ENCODE measurements at places on chromosomes 13 and 19.
A peak's percentile ranks its signal among the peaks of the same experiment; 100 is the strongest.

GRCh38 chr19:810883-811489 lies 10.8 kb downstream of the PLPPR3 start:
- no peak for DNase-seq

DNA sequence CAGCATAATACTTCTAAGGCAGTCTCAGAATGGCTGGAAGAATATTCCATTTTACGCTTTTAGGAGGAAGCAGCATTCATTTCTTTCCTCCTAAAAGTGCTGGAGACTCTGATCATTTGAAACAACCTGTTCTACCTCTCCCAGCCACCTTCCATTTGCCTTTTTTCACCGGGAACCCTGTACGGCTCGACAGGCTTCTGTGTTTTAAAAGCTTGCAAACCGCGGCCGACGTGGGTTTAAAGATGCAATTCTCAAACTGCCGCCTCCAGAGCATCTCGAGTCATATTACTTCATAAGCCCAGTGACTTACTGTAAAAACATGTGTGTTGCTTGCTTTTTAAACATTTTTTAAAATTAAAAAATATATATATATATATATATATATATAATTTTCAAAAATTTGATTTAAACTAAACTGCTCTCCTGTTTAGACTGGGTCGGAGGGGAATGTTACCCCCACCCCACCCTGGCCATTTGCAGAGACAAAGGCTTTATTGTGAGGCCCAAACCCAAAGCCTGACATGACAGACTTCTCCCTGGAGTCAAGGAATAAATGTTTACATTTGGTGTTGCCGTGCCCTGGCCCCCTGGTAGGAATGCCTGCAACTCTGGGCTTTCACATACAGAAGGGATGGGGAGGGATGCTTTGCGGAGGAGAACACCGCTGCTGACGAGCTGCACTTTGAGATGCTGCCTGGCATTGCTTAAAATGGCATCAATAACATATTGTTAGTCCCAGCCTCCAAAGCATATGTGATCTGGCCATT lies 30.4 kb downstream of the ZNF536 start:
- DNase-seq, result no peak

- no peak for DNase-seq
These were observed 5.3 kb upstream of the DOCK9 start for GRCh38 chr13:98983182-98983581.

GRCh38 chr19:18847549-18848463 lies 16.0 kb downstream of the UPF1 start:
- no peak for DNase-seq

GRCh38 chr19:531753-532560 lies at the start of gene CDC34:
CDC34 (plus strand) TSS chr19:531760; CDS start chr19:531932, 172 bp downstream.
- DNase-seq, result no peak

DNA sequence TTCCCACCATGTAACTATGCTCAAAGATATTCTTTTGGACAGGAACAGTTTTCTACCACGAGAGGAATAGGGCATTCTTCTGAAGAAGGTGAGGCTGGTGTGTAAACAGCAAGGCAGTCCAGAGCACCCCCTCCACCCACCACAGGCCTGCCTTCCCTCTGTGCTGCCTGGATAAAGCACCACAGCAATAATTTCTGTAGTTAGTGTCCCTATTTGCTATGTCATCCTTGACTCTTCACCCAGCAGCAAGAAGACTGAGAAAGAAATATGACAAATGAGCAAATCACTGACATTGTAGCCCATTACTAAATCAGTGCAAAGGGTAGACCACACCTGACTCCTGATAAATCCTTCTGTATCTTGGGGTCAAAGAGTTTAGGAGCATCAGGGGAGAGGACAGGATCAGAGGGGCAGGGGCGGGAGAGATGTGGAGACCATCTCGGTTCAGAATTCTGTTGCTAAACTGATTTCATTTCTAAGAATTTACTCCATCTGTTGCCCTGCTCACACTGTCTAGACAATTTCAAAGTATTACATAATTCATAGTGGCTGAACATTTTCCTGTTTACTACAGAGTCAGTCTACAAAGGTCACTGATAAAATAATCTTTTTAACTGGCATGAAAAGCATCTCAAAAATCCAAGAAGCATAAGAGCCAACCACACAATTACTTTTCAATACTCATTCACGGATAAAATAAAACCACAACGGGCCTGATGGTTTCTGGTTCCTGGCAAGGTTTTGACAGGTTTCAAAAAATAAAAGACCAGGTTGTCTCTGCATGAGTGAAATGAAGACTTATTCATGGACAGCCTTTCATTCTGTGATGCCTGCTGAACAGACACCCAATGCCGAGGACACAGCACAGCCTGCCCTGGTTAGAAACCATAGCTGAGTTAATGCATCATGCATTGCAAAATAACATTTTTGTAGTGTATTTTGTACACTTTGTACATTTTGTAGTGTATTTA lies 88.4 kb upstream of the IRS2 start:
- DNase-seq, result no peak

DNA sequence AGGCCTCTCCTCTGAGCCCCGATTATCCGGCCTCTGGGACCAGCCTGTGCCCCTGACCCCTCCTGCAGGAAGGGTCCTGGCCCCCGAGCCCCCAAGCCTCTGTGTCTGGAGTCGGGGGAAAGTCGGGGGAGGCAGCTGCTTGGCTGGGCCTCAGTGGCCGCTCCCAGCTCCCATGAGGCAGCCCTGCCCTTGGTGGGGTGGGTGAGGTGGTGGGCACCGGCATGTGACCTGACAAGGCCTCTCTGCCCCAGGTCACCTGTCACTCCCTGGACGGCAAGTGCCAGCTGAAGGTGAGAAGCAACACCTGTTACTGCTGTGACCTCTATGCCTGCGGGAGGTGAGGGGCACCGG lies 41.5 kb downstream of the TMEM255B start:
- DNase-seq, result no peak

DNA sequence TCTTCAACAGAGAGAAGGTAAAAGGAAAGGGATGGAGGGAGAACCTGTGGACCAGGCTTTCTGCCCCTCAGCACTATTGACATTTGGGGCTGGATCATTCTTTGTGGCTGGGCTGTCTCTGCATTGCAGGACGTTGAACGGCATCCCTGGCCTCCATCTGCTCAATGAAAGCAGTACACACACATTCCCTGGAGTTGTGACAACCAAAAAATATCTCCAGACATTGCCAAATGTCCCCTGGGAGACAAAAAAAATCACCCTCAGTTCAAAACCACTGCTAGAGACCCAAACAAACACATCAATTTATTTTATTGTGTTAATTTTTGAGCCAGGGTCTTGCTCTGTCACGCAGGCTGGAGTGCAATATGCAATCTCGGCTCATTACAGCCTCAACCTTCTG lies 43.3 kb downstream of the INSR start:
- DNase-seq, result no peak

DNA sequence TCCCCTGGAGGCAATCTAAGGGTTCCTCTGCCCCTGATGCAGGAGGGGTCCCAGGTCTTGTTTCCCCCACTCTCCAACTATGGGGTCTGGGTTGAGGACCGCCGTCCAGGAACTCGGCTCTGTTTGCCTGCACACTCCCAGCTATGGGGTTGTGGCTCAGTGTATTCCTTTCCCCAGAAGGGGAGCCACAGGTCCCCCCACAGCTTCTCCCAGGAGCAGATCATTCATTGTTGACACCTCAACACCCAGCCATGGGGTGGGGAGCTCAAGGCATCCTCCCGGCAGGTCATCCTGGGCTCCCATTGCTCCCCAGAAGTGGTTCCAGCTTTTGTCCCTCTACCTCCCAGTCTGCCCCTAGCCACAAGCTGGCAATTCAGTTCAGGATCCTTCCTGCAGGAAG lies 975 bp downstream of the ZNF358 start:
- no peak for DNase-seq

GRCh38 chr13:110726726-110727125 lies 13.2 kb downstream of the ING1 start:
- peak; percentile 66 for DNase-seq

DNA sequence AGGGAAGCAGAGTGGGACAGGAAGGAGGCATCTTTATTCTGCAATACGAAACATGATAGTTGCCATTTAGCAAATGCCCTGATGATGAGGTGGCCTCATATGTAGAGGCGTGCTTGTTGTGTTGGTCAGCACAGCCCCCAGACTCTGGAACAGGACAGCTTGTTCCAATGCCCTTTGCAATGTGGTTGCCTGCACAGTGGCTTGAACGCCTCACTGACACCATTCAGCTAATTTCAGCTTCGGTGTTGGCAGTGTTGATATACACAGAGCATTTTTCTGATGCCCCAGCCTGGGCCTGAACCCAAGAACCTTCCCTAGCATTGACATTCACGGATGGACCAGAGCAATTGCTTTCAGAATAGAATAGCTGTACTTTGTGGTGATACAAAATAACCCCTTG lies 133.3 kb downstream of the HS6ST3 start:
- no peak for DNase-seq

DNA sequence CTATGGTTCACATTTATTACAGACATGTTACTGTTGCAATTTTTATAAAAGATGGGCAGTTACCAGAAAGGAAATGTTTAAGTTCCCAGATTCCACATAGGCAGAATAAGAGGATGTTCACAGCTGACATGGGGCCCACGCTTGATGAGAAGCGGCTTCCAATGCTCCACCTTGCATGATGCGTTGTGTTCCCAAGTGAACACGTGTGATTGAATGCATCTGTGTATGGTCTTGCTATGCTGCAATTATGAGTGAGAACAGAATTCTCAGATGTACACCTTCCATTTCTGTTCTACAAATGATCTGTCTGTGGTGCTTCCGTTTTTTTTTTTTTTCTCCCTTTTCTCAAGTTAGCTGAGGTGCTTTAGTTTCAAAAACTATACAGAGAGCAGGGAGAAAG lies 15.5 kb downstream of the UPF3A start:
- no peak for DNase-seq

GRCh38 chr19:49506575-49507105 lies 5.8 kb upstream of the FCGRT start:
- no peak for DNase-seq

- no peak for DNase-seq
These were observed 114.7 kb downstream of the RAP2A start for GRCh38 chr13:97548711-97549110.

GRCh38 chr13:105518086-105518485 lies 1017.4 kb downstream of the EFNB2 start:
- no peak for DNase-seq

- DNase-seq, result no peak
These were observed 85.7 kb upstream of the SERP2 start for GRCh38 chr13:44287958-44288357.

GRCh38 chr19:1725100-1726064 lies 27.9 kb upstream of the ONECUT3 start:
- no peak for DNase-seq

DNA sequence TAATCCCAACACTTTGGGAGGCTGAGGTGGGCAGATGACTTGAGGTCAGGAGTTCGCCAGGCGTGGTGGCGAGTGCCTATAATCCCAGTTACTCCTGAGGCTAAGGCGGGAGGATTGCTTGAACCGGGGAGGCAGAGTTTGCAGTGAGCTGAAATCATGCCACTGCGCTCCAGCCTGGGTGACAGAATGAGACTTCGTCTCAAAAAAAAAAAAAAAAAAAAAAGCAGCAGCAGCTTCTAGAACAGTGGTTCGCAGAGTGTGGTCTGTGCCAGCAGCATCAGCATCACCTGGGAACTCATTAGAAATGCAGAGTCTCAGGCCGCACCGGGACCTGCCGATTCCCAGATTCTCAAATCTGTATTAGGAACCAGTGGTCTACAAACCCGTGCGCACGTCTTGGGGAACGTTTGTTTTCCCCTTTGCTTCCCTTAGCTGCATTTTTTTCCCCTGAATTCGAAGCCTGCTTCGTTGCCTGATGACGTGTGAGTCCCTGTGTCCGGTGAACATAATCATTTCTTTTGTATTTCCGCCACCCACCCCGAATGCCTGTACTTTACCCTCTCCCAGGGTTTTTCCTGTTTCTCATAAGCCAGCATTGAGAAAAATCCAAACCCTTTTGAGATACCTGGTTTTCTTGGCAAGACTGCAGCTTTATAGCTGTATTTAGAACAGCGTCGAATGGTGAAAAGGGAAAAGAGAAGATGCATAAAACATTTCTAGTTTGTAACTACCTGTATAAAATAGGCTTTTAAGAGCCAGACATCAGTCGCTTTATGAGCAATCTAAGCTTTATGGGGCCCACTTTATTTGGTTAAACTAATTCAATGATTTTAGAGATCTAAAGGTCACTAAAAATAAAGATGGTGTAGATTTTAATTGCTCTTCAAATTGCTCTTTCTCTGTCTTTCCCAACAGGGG lies 49.8 kb downstream of the BICRA start:
- no peak for DNase-seq

- DNase-seq, result no peak
These were observed 782 bp upstream of the CA11 start for GRCh38 chr19:48646722-48647216.

DNA sequence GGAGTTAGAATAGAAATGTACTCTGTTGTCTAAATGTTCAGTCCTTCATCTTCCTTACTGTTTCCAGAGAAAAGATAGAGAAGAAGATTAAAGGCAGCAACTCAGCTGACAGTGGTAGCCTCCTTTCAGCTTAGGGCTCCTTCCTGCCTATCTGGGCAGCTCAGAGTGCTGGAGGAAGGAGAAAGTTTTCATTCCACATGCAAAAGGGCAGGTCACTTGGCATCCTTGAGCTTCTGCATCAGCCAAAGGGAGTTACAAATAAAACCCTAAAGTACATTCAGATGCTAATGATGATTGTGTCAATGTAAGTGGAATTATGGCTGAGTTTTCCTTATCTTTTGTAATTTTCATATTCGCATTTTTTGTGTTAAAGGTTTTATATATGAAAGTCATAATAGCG lies 58.9 kb downstream of the ESD start:
- DNase-seq, result no peak

DNA sequence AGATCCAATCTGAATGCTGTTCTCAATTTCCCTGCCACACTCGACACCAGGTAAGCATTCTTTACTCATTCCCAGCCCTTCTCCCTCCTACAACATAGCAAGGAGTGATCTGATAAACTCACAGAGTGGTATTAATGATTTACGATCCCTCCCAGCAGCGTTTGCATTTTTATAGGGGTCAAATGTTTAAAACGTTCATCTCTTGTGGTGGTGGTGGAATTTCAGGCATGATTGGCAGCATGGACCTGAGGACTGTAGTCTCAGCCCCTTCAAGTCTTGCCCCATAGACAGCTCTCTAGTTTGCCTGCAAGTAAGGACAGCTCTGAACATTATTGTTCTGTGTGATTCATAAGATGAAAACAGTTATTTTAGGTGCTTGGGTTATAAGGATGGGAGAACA lies 565.7 kb downstream of the EFNB2 start:
- DNase-seq, result no peak

- no peak for DNase-seq
These were observed 749.4 kb upstream of the SLC10A2 start for GRCh38 chr13:103815619-103816018.

All from stimulated activated CD4-positive, alpha-beta T cell treated with anti-CD3 and anti-CD28 coated beads, Interleukin-15, amount 100 ng/mL, for 48 hours (primary cell).